Activated gamma-delta T cell (primary cell): ENCODE measurements at places on chromosomes 6 and 20.

- no peak for DNase-seq
These were observed 13.0 kb upstream of the GRM4 start for GRCh38 chr6:34158876-34159275.

DNA sequence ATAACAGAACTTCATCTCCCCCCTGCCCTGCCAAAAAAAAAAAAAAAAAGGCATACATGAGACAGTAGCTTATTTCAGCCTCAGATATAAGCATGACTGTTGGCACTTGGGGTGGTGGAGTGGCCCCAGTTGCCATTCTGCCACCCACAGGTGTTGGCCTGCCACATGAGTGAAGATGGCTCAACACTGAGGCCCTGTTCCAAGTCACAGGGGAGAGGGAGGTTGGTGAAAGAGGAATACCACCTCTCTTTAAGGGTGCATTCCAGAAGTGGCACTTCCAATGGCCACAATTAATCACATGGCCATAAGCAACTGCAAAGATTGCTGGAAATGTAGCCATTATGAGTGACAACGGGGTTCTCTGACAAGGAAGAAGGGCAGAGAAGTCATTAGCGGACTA lies 61.9 kb upstream of the JARID2 start:
- no peak for DNase-seq

DNA sequence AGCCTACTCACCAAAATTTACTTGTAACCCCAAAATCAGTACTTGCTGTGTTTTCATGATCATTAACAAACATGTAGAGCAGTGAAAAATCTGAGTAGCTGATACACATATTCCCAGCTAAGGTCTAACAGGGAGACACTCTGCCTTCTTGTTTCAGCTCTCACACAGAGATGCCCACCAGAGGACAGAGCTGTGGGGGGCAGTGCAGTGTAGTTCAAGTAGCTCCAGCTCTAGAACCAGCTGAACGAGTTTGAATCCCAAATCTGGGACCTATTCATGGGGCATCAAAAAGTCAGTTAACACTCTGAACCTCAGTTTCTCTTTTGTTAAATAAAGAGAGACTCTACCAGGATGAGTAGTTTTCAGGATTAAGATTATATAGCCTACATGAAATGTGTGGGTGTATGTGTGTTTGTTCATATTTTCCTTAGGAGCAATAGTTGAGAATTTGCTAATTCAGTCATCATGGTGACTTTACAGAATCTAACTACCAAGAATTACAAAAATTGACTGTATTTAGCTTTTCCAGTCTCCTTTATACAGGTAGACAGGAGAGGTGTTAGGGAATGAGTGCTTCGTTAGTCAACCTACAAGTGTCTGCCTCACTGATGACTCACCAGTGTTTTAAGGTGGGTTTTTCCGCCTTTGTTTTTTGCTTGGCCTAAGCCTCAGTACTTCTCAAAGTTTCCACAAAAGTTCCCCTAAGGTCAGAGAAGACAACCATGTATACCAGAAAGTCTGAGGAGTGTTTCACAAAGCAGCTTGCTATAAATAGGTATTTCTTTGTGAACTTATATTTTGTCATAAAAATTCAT lies 164.0 kb upstream of the RUNX2 start:
- DNase-seq = no peak

GRCh38 chr6:113976806-113977205 lies 5.9 kb upstream of the HDAC2 start:
- DNase-seq = no peak

DNA sequence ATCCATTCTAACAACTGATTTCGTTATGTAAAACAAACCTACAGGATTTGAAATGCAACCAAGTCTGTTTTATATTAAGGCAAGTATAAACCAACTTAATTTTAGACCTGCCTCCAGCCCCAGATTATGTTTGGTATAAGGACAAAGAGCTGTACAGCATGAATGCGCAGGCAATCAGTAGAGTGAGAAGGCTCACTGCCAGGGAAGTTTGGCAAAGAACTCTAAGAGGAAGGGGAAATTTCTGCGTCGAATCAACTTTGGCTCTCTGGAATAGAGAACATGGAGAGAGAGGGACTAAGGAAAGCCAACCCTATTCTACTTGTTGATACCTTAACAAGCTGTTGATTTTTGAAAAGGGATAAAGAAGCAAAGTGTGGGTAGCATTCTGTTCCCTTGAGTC lies 96.9 kb upstream of the FOXO3 start:
- no peak for DNase-seq

GRCh38 chr6:2921520-2922115 lies 18.5 kb upstream of the SERPINB9 start:
- no peak for DNase-seq

DNA sequence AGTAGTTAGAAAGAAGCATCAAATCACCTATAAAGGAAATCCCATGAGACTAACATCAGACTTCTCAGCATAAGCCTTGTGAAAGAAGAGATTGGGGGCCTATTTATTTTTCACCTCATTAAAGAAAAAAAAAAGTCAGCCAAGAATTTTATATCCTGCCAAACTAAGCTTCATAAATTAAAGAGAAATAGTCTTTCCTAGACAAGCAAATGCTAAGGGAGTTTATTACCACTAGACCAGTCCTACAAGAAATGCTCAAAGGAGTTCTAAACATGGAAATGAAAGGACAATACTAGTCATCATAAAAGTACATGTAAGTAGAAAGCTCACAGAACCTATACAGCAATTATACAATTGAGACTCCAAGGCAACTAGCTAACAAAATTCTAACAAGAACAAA lies 96.5 kb upstream of the OLIG3 start:
- no peak for DNase-seq

DNA sequence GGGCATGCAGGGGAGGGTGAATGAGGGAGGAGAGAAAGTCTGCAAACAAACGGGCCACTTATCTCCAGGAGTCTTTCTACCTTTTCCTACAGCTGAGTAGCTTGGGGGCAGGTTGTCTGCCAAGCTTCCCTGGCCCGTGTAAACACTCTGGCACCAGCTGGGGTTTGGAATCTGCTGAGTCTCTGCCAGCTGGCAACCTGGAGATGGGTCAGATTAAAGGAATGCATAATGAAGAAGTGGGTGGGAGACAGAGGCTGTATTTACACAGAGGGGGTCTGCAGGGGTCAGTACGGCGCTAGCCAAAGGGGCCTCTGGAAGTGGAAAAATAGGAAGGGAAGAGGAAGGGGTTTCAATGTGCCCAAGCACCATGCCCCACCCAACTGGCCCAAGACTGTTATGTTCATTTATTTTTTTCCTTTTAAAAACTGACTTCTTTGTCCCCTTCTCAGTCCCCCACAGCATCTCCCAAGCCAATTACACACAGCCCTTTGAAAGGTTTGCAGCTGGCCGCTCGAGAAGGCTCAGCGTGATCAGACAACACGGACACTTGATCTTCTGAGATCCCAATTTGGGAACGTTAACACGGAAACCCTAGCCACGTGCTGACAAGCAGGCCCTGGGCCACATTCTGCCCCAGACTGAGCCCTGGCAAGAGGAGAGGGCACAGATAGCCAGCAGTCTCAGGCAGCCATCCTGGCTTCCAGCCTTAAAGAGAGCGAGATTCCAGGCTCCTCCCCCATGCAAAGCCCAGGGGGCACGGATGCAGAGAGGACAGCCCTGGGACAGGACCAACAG lies 25.2 kb downstream of the TRAM2 start:
- no peak for DNase-seq

GRCh38 chr6:19991176-19991575 lies 154.0 kb downstream of the ID4 start:
- DNase-seq = no peak

DNA sequence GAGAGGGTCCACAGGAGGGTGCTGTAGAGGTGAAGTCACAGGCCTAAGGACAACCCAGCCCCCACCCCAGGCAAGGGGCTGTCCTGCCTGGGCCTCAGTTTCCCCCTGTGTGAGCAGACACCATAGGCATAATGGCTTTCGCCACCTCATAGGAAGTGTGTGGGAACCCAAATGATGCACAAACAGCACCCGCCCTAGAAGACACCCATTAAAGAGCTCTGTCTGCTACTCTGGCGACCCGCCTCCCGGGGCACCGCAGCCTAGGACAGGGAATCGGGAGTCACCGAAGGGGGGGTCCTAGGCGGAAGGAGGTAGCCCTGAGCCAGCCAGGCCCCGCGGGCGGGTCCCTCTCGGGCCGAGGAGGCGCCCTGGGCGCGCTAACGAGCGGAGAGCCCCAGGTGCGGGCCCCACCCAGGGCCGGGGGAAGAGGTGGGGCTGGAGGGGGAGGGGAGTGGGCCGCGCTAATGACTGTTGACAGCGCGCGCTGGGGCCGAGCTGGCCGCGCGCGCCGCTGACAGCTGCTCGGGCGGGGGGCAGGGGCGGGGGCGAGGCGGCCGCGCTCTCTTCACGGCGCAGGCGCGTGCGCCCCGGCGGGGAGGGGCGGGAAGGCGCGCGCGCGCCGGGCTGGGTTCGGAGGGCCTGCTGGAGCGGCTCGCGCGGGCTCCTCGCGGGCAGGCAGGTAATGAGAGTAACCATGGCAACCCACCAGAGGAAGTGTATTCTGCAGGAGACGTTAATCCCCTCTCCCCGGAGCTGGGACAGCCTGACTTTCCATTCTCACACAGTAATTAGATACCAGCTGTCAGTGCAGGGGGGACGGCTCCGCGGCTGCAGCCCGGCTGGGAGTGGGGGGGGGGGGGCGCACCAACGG lies 48.9 kb downstream of the NOL4L start:
- DNase-seq = peak; percentile 70

- no peak for DNase-seq
These were observed 871.5 kb downstream of the QKI start for GRCh38 chr6:164286011-164286410.

- DNase-seq = no peak
These were observed 591.9 kb downstream of the CD109 start for GRCh38 chr6:74287932-74288331.

DNA sequence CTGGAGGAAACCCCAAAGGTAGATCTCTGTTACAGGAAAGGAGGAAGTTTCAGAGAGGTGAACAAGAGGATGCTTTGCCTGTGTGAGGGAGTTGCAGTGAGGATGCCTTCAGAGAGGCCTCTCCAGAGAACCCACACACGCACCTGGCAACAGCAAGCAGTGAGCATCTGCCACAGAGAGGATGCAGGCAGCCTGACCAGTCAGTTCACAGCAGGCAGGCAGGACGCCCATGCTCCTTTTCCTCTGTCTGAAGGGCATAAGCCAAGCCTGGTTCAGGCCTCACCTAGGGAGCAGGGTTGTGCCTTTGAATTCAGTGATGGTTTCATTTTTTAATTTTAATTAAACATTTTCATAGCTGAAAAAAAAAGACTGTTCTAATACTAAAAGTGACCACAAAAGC lies 346.0 kb upstream of the MARCKS start:
- no peak for DNase-seq

DNA sequence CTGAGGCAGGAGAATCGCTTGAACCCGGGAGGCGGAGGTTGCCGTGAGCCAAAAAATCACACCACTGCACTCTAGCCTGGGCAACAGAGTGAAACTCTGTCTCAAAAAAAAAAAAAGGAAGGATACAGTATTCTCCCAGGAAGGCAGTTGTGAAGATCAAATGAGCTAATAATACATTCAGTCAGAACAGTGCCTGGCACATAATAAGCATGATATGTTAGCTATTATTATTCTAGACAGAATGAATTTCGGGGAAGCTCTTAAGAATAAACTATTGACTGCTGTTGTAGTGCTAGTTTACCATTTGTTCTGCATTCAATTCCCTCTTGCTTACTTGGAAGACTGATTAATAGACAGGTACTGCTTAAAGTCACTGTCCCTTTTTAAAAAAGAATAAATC lies 40.6 kb downstream of the NDUFAF5 start:
- no peak for DNase-seq

DNA sequence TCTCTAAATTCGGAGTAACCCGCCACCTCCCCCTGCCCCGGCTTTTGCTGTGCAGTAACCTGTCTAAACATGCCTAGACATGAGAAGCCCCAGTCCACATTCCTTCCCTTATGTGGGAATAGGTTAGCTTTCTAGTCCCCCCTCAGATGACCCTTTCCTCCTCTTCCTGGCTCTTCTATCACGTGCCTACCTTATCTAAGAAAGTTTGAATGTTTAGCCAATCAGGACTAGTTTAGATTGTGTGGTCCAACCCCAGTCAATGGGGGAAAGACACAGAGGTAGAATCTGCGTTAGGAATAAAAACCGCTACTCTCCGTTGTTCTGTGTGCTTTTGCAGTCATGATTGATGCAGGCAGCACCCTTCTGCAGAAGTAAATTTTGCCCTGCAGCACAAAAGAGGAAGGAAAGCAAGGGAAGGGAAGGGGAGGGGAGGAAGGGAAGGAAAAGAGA lies 69.0 kb upstream of the CD93 start:
- no peak for DNase-seq

DNA sequence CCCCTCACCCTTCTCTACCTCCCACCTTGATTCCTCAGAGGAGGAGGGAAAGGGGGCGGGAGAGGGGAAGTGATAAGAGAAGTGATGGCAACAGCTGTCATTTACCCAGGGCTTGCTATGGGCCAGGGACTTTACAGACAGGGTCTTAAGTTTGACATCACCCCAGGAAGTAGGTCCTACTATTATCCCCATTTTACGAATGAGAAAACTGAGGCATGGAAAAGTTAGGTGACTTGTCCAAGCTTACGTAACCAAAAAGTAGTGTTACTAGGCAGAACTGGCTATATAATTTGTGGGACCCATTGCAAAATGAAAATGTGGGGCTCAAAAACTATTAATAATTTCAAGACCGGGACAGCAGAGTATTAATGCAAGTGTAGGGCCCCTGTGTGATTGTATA lies 10.5 kb upstream of the FANCE start:
- no peak for DNase-seq

DNA sequence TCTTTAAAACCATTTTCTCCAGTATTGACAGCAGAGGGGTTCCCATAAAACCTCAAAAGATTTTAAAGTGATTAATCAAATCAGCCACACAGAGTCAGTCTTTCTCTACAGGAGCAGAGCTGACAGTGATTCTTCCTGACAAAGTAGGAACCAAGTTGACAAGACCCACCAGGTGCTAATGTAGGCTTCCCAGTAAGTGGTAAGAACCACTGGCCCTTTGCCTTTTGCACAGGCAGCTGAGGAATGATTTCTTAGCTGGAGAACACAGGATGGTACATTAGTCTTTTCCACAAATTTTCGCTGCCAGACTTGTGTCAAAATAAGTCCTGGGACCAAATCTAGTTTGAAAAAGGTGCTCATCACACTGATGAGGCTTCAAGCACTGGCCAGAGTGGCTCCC lies 95.8 kb downstream of the ARMC2 start:
- no peak for DNase-seq

DNA sequence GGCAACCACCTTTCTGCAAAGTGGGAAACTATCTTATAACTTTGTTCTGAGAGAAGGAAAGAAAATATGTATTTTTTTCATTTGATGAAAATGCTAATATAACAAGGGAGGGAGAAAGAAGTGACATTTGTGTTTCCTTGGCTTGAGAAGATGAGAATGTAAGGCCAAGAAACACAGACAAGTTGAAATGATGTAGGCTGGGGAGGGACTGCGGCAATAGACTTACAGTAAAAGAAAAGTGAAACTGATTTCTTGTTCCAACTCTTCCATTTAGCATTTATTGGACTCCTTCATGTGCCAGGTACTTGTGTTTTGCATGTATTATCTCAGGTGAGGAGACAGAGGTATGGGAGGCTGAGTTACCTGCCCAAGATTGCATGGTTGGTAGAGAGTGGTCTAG lies 130.9 kb downstream of the CARMIL1 start:
- no peak for DNase-seq

GRCh38 chr20:12966468-12967085 lies 42.2 kb upstream of the SPTLC3 start:
- DNase-seq = no peak

GRCh38 chr6:115899730-115900282 lies 160.9 kb downstream of the FRK start:
- DNase-seq = no peak
